ENCODE measurements at places on chromosomes 2 and 18. TPM values are rescaled to one million over a fixed set of nuclear protein-coding genes. Genes with fewer than 3 reads are reported as not detected.

SLC9A4 gene
- total RNA-seq: under 0.01 TPM

CAVIN2 gene
- 10.4 TPM for total RNA-seq

CCL20 gene
- 0.28 TPM for total RNA-seq

AGXT gene
- not detected for total RNA-seq

CUL3 gene
- 60.8 TPM for total RNA-seq

CHRNG gene
- total RNA-seq: not detected

EML4 gene
- total RNA-seq: 42.8 TPM

FAM124B gene
- under 0.01 TPM for total RNA-seq
